ENCODE measurements at places on chromosomes 13 and 19.

GRCh38 chr13:72545030-72545719 lies 182.3 kb downstream of the MZT1 start:
- DNase-seq, result no peak

DNA sequence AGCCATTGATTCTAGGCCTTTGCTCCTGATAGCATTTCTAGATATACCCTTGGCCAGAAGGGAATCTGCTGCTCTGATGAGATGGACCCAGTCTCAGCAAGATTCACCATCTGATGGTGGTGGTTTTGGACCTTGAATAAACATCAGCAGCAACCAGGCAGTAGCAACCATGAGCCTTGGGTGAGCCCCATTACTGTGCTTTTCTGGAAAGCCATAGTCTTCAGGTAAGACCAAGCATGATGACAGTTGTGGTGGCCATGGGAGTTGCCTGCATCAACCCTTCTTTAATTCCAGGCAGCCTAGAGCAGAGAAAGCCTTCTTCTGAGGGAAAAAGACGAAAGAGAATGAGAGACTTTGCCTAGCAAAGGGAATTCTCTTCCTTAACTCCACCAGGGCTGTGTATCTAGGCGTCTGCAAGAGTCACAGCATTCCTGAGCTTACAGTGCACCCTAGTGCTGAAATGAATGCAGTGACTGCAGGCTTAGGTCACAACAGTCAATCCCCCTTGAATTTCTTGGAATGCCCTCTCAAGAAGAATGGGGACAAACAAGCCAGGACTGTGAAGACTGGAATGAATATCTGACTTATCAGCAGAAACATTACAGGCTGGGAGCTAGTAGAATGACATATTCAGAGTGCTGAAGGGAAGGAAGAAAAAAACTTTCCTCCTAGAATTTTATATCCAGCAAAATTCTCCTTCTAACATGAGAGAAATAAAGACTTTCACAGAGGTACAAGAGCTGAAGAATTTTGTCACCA lies 942.4 kb upstream of the PCDH20 start:
- DNase-seq, result no peak

- no peak for DNase-seq
Observed at GRCh38 chr19:10228920-10229319, 2.2 kb downstream of the S1PR2 start.

DNA sequence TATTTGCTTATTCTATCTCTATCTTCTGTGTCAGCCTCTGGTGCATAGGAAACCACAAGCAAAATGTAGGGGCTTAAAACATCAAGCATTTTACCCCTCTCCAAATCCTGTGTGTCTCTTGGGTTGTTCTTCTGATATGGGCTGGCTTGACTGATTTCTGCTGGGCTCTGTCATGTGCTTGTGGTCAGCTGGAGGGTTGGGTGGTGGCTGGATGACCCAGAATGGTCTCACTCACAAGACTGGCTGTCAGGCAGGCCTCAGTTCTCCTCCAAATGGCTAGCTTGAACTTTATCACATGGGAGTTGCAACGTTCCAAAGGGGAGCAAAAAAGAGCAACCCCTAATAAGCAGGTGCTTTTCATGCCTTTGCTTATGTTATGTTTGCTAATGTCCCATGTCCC lies 9.6 kb upstream of the LYPD5 start:
- no peak for DNase-seq

DNA sequence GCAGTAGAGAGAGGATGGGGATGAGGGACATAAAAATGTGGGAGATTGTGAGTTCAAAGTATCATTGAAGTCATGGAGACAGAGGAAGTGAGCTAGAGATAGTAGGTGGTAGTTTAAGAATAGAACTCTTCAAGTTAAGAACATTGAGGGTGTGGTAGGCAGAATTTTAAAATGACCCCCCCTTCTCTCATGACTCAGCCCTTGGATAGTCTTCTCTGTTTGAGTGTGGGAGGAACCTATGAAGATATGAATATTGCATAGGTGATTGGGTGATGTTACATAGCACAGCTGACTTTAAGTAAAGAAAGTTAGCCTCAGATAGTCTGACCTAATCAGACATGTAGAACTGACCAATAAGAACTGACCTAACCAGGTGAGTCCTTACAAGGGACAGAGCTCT lies 418.6 kb downstream of the FOXO1 start:
- DNase-seq, result no peak

- no peak for DNase-seq
Observed at GRCh38 chr13:36158611-36159010, 27.4 kb upstream of the DCLK1 start.

DNA sequence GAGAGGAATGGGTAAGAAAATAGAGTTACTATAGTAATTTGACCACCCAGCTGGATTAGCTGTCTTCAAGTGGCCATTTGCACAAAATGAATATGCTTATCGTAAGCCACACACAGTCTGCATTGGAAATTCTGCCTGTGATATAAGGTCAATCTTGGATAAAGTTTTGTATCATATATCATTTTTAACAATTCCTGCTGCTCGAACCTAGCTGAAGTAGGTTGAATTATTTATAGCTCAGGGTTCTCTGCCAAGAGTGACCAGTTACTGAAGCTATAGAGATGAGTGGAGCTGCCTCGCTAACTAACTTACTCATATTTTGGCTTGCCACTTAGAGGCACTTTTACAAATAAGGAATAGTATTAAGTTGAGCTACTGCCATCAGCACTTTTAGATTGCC lies 220.9 kb downstream of the RGCC start:
- no peak for DNase-seq

- no peak for DNase-seq
Observed at GRCh38 chr13:109665781-109666249, 120.6 kb downstream of the IRS2 start.

- no peak for DNase-seq
Observed at GRCh38 chr19:39832341-39833083, 1.4 kb downstream of the DYRK1B start.

DNA sequence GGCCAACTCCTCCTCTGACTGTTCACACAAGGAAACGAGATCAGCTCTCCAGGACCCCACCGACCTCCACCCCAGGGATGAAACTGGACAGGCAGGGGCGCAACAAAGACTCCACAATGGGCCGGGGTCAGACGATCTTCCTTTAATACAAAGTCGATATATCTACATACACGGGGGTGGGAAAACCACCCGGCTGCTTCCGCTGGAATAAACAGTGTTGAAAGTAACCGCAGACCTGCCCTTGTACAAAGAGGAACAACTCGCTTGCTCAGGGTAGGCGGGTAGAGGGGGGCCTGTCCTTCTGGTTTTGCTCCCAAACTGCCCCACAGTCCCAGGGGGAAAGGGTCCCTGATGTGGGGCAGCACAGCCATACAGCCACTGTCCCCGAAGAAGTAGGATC lies 135.2 kb downstream of the PTPRS start:
- no peak for DNase-seq

DNA sequence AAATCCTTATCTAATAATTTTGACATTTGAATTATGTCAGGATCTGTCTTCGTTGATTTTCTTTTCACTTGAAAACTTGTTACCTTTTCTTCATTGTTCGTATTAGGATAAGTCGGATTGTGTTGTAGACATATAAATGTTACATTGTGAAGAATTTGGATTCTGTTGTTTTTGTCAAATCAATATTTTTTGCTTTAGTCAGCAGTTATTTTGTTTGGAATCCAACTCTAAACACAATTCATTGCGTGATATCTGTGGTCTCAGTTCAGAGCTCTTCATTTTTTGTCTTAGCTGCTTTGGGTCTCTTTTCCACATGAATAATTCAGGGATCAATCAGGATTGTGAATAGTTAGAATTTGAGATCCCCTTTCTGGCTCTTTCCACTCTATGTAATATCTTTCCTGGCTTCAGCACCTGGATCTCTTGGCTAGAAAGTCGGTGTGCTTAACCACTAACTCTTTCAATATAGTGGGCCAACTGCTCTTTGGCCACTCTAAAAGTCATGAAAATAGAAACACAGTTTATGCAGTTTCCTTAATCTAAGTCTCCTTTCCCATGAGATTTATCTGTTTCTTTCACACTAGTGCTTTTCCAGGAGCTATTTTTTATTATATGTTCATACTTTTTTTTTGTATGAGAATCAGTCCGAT lies 2494.2 kb upstream of the PCDH20 start:
- DNase-seq, result no peak

GRCh38 chr13:99507054-99507453 lies 5.8 kb downstream of the TM9SF2 start:
- DNase-seq, result no peak

- DNase-seq, result no peak
Observed at GRCh38 chr13:93224535-93224934, 2.1 kb upstream of the GPC6 start.

DNA sequence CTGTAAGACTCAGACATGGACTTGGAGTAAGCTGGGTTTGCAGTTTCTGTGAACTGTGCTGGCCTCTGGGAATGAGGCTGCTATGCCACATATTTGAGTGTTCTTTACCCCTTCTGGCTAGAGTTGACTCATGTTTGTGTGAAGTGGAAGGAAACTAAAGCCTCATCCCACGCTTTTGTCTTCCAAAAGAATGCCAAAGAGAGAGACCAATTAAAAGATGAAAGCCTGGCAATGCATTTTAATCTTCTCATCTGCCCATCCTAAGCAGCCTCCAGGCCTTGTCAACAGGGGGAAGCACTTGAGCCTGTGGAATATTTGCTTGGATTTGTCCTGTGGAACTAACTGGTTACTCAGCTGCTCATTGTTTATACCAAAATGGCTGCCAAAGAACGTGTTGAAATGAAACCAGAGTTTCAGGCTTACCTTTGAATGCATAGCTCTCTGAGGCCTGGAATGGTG lies 49.1 kb downstream of the LMO7 start:
- no peak for DNase-seq

DNA sequence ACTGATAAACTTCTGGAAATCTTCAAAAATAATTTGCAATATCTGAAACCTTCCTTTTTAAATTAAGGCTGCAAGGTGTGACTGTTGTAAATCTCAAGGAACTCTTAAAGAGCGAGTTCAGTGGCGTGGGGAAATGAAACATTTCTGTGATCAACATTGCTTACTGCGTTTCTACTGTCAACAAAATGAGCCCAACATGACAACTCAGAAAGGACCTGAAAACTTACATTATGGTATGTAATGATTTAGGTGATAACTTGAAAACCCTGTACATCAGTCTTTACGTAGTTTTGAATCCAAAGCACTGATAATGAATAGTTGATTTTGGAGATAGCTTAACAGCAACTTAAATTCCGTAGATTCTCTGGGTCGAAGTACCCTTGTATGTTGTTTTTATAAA lies 92.8 kb downstream of the ZMYM2 start:
- no peak for DNase-seq

DNA sequence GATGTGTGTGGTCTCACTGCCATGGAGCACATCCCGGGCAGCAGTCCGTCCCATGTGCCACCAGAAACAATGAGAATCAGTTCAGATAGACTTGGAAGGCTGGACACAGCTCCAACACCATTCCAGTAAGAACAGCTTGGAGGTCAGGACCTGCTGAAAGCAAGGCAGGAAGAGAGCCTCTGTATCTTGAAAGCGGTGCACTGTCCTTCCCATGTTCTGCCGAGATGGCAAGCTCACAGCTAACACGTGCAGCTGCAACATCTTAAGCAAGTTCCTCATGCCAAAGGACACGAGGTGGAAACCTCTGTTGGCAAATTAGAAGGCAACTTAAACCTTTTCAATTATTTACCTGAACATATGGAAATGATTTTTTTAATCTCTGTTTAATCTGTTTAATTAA lies 175.4 kb downstream of the DLEU7 start:
- DNase-seq, result no peak

DNA sequence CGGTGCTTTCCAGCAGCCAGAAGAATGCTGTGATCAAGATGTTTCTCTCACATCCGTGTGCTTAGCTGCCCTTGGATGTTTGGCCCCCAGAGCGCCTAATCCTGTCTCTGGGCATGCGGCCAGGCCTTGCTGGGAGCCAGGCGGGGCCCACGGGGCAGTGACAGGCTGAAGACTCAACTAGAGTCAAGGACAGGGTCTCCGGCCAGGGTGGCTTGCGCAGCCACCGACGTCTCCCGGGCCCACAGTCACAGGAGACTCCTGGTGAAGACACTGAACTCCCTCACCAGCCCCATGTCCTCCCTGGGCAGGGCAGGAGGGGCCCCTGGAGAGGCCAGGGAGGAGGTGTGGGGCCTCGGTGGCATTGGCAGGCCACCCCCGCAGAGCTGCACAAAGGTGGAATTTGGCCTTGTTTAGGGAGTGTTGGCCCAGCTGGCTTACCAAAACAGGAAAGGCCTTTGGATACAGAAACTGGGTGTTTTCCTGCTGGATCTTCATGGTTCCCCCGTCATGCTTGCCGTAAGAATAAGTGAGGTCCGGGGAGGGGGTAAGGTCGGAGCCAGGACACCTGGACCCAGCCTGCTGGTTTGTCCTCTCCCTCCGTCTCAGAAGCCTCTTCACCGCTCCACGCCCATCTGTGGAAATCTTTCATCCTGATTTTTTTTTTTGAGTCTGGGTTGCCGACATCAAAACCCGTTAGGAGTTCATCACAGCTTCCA lies 10.0 kb upstream of the NDUFS7 start:
- DNase-seq, result no peak

DNA sequence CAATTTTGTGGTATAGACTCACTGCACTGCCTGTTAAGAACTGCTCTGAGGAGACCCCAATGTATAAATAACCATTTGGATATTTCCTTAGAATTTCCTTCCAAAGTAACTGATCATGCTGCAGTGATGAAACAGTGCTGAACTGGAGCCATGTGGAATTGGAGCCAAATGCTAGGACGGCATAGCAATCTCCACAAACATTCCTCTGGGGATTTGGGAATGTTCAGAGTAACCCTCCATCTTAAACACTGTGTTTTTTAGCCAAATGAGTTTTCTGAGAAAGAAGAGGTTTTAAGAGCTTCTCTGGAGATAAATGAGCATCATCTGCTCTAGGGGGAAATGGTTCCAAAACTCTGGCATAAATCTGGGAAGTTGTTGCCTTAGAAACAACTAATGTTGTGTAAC lies 98.2 kb downstream of the OLFM4 start:
- DNase-seq, result no peak

GRCh38 chr19:33000510-33000909 lies 28.5 kb downstream of the FAAP24 start:
- DNase-seq, result no peak

- DNase-seq, result no peak
Observed at GRCh38 chr13:43264458-43264857, 241.1 kb downstream of the DNAJC15 start.

DNA sequence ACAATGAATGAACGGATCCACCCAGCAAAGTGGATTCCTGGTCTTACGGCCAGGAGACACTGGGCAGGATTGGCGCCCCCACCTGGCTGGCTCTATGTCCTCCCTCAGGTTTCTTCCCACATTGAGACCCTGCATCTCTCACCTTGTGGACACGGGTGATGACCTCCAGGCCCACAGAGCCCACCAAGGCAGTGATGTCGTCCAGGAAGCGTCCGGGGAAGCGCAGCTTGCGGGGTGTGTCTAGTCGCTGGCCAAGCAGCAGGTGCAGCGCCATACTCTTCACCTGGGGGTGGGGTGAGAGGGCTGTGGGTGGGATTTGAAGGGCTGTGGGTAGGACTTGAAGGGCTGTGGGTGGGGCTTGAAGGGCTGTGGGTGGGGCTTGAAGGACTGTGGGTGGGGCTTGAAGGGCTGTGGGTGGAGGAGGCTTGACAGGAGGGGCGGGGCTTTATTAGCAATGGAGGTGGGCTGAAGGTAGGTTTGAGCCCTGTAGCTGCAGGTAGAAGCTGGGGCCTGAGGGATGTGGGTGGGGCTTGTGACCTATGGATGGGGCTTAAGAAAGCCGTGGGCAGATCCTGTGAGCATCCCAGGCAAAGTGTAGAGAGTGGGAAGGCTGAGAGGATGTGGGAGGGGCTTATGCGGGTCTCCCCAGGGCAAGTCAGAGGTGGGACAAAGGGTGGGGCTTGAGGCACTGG lies 12.1 kb upstream of the ANGPTL8 start:
- no peak for DNase-seq
